ENCODE measurements at places on chromosomes 11 and 22.

GRCh38 chr11:83093634-83094033 lies 21.9 kb upstream of the RAB30 start:
- no peak for DNase-seq

DNA sequence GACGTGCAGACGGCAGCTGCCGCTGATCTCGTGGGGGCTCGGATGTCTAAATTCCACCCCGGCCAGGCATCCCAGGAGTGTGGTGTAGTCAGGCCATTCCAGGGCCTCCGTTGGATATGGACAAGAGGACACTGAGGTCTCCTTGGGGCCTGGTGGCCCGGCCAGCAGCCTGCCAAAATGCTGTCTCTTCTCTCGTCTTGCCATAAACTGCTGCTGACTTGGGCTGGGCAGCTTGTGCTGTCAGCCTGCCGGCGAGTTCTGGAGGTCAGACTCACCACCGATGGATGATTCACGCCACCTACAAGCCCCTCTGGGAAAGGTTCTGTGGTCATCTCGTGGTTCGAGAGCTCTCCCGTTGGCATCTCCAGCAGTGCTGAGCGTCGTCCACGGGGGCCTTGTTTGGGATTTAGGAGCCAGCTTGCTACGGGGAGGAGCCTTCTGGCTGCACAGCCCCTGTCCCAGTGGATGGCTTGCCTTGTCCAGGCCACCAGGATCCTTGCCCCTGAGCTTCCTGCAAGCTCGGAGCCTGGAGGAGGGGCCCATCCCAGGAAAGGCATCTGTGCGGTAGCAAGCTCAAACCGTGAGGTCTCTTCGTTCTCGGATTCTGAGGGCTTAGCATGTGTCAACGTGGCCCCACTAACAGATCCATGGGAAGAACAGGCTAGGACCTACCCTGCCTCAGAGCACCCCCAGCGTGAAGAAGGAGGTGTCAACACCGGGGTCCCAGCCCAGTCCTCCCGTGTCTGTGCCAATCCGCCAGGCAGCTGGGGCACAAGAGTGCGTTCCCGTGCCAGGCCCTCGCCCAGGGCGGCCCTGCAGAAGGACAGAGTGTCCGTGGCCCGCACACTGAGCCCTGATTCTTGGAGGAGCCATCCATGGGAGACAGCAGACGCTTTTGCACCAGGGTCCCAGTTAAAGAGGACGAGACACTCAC lies 1114.1 kb downstream of the BRD1 start:
- no peak for DNase-seq

DNA sequence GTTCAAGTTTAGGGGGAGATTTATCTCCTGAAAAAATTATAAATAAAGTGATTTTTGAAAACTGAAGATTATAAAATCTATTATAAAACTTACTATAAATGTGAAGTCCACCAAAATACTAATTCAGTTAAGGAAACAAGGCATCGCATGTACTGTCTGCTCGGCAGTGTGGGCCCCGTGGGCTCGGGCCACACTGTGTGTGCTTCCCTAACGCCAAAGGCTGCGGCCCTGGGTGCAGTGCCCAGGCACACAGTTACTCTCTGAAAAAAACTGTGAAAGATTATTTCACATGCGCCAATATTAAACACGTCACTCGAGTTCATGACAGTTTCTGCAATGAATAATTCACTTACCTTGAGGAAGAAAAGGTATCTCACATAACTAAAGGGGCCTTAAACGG lies 39.8 kb downstream of the BRD1 start:
- no peak for DNase-seq

DNA sequence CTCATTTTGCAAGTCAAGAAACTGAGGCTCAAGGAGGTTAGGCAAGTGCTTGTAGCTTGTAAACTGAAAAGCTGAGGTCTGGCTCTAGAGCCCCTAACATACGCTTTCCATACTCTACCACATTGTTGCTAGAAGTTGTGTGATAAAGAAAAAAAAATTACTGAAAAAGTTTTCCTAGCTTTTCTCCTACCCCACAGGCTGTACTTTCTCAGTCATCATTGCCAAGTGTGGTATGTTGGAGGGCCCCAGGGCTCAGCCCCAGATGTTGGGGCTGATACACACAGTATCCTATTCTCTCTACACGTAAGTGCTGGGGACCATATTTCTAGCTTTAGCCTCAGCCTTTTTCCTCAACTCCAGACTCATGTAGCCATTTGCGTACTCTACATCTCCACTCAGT lies 16.0 kb downstream of the KREMEN1 start:
- DNase-seq: no peak

DNA sequence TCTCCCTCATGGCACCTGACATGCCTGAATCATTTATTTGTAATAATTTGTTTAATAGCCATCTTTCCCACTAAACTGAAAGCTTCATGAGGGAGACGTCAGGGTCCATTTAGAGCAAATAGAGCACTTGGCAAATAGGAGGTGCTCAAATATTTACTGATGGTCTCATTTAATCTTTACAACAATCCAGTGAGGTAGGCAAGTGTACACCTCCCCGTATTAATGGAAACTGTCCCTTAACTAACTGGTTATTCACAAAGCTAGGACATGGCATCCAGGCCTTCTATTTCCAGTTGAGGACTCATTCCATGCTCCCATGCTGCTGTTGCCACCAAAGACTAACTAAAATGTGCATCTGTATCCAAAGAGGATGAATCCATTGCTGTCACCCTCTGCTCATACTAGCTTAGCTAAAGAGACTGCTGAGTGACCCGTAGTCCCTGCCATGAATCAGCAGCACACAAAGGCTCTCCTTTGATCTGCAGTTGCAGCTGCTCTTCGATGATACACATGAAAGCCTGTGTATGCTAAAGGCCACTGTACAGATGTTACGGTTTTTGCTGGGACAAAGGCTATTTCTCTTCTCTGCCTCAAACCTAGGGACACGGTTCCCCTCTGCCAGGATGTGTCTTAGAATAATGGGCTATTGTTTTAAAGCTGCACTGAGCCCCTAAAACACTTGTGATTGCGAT lies 82.6 kb downstream of the RAB30 start:
- DNase-seq: no peak

DNA sequence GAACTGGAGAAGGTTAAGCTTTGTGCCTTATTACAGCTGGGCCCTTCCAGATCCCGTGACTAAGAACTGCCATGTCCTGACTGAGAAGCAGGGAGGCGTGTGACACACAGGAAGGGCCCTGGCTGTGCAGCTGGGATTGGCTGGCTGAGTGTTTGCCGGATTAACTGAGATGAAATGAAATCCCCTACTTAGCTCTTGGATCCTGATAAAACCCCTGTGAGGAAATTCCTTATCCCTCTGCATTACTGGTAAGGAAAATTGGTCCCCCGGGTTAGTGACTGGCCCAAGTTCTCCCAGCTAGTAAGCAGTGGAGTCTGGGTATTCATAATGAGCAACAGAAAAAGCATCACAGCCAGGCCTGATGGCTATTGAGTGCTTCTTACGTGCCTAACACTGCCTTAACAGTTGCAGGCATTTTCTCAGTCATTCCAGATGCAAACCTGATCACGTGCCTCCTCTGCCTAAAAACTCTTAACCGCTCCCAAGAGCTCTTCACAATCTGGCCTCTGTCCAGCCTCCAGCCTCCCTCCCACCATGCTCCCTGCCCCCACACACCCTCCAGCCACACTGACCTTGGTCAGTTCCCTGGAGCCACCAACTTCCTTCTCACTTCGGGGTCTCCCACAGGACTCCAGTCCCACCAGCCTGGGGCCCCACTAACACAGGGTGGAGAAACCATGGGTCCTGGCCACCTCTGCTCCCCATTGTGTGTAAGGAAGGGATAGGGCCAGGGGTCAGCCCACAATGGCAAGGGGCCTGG lies 37.8 kb downstream of the ARRB1 start:
- DNase-seq: no peak

- DNase-seq: no peak
Observed at GRCh38 chr22:47210686-47211085, 448.2 kb downstream of the TBC1D22A start.

- DNase-seq: no peak
Observed at GRCh38 chr11:28697920-28698827, 590.0 kb downstream of the METTL15 start.

- DNase-seq: no peak
Observed at GRCh38 chr11:15349413-15349812, 234.7 kb downstream of the INSC start.

GRCh38 chr11:128830290-128831173 lies 36.6 kb downstream of the KCNJ1 start:
- DNase-seq: no peak

GRCh38 chr11:86068138-86068871 lies 579 bp downstream of the PICALM start:
- DNase-seq: peak; percentile 21

DNA sequence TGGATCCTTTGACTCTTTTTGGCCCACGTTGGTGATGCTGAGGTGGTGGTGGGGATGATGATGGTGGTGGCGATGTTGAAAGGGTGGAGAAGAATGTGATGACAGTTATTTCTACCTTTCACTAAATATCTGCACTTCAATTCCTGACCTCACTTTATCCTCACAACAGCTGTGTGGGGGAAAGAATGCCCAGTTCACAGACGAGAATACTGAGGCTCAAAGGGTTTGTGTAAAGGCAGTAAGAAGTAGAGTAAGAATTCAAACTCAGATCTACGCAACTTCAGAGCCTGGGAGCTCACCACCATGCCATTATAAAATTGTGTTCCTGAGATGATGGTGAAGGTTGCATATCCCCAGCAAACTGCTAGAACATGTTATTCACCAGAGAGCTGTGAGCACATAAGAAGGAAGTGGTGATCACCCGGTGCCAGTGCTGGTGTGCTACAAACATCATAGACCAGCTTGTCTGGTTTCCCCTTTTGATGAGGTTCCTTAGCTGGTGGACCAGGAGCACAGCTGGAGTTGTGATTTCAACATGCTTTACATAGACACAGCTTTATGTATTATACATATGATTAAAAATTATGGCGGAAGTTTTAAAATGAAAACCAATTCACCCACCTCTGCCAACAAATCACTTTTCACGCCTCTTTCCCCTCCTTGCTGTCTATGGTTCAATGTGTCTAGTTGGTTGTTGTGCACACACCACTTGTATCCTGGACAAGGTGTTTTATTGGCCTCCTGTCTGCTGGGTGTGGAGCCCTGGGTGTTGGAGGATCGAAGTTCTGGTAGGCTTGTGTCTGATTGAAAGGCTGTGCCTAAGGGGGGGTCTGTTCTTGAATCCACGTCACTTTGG lies 6.2 kb downstream of the ST14 start:
- no peak for DNase-seq

- no peak for DNase-seq
Observed at GRCh38 chr22:47457021-47457420, 694.6 kb downstream of the TBC1D22A start.
